ENCODE measurements at places on chromosomes 6 and 20.

DNA sequence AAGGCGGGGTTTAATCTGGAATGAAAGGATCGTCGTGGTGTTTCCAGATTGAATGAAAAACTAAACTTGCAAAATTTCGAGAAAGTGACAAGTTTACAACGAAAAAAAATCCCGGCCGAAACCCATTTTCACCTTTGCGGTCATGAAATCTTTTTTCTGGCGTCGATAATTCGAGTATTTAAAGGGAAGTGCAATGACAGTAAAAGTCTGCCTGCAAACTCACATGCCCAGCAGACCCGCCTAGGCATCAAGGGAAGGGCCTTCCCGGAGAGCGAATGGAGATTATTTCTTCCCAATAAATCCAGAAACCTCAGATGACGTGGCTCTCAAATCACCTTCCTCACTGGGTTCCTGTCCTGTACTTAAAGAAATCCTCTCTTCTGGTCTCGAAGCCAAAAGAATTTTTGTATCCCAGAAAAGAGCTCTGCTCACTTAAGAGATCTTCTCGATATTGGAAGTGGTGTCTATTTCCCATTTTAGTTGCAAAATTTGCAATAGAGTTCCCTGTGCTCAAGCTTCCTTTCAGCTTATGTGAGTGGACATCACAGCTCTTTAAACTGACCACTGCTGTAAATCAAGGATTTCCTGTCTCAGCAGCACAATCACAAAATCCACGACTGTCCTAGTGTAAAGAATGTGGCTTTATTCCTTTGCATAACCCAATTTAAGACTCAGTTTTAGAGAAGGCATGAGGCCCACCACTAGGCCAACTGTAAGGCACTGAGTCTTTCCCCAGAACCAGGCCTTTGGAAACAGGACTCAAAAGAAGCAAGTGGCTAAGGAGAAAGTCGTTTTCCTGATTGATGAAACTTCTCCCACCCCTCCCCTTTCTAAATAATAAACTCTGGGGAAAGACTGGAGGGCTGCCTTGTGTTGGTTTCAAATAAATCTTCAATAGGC, 3.9 kb downstream of the OLIG3 start:
- DNase-seq: no peak

DNA sequence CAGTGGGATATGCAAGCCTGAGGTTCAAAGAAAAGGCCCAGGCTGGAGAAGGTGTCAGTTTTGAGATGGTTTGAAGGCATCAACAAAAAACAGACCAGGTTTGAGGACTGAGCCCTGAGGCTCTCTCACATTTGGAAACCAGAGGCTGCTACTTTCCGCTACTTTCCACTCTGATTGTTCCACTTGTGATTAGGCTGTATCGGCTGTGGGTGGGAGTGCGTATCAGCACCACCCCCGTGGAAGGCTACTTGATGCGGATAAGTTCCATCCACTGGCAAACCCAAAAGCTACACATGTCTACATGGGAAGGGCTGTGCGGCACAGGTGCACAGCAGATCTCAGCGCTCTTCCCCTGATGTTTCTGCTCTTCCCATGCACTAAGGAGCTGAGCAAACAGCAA, 198.7 kb downstream of the GMPR start:
- no peak for DNase-seq

DNA sequence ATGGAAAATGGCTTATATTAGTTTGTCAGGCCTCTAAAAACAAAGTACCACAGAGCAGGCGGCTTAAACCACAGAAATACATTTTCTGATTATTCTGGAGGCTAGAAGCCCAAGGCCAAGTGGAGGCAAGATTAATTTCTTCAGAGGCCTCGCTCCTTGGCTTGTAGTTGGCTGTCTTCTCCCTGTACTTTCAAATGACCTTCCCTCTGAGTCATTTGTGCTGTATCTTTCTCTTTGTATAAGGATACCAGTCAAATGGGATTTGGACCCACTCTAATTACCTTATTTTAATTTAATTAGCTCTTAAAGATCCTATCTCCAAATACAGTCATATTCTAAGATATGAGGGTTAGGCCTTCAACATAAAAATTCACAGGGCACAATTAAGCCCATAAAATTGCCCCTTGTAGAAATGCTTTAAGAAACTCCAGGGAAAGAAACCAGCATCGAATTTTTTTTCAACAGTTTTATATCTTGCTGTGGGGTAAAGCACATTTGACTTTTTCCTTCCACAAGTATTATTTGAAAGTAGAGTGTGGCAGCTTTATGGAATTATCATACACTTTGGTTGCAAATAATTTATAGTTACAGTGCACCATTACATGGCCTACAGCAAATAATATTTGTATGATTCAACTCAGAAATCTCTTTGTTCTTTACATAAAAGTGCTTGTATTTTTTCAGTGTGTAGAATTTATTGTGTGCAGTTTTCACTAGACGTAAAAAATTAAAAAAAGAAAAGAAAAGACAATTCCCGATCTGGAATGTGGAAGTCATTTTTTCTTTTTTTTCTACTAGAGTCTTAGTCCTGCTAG, 706.1 kb downstream of the KIF16B start:
- DNase-seq: no peak

- DNase-seq: peak; percentile 17
Measured at GRCh38 chr6:35343092-35343834, 905 bp downstream of the PPARD start.

DNA sequence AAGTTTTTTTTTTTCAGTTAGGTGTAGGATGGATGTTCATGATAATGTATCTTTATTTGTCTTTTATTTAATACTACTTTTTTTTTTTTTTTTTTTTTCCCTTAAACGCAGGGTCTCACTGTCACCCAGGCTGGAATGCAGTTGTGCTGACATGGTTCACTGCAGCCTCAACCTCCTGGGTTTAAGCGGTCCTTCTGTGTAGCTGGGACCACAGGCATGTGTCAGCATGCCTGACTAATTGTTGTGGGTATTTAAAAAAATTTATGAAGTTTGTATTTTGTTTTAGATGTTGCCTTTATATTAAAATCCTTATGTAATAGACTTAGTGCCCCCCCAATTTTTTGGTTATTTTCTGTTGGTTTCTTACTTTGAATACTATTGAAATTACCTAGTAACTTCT, 42.6 kb downstream of the NCOA3 start:
- no peak for DNase-seq

- no peak for DNase-seq
Measured at GRCh38 chr6:132865364-132865763, 51.0 kb downstream of the RPS12 start.

DNA sequence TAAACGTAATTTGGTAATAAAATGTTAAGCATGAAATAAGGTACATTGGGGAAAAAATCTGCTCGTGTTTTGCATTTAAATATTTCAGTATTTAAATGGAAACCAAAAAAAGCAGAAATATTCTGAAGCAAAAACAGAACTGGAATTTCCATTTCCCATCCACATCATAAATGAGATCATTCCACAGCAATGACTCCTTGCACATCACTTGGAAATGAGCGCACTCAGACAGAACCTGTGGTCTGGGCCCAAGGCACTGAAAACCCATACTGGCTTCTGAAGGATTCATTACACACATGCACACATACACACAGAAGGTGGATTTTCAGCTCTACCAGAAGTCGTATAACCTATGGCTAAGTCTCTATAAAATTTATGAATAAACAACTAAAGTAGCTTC, 174.8 kb downstream of the IBTK start:
- DNase-seq: no peak

GRCh38 chr6:89509777-89510281, 76.9 kb downstream of the ANKRD6 start:
- peak; percentile 29 for DNase-seq

DNA sequence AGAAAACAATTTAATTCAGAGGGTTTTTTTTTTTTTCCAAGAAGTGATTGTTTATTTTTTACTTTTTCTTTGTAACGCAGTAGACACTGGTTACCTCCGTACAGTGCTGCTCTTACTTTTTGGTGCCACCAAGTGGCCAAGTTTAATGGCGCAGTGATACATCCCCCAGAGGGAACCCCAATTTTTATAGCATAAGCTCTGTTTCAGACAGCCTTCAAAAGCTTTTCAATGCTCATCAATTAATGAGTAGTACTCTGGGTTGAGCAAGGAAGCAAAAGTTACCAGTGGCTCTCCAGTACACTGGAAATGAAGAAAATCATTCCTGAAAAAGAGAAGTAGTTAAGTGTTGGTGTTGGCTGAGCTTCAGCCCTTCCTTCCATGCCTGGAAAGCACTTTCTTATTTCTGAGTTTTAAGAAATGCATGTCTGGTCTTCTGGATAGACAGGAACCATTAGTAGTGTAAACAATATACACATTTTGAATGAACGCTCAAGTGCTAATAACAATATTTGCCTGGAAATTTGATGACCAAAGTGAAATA, 129.1 kb upstream of the SMLR1 start:
- DNase-seq: no peak

DNA sequence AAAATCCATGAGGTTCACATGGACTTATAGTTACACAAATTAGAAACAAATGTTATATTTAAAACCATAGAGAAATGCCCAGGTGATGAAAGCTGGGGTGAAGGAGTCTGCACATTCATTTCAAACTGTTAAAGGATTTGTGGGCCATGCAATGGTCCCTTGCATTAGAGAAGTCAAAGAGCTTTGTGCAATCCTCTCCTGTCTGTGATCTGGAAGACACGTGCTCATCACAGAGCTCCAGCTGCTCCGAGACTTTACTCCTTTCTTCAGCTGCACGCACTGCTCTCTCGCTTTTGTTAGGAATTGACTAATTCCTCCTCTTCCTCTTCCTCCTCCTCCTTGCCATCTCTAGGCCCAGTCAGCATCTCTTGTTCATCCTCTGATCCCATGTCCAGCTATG, 4.1 kb upstream of the AIF1 start:
- no peak for DNase-seq

GRCh38 chr6:125781314-125781868, 9.4 kb upstream of the NCOA7 start:
- peak; percentile 48 for DNase-seq

DNA sequence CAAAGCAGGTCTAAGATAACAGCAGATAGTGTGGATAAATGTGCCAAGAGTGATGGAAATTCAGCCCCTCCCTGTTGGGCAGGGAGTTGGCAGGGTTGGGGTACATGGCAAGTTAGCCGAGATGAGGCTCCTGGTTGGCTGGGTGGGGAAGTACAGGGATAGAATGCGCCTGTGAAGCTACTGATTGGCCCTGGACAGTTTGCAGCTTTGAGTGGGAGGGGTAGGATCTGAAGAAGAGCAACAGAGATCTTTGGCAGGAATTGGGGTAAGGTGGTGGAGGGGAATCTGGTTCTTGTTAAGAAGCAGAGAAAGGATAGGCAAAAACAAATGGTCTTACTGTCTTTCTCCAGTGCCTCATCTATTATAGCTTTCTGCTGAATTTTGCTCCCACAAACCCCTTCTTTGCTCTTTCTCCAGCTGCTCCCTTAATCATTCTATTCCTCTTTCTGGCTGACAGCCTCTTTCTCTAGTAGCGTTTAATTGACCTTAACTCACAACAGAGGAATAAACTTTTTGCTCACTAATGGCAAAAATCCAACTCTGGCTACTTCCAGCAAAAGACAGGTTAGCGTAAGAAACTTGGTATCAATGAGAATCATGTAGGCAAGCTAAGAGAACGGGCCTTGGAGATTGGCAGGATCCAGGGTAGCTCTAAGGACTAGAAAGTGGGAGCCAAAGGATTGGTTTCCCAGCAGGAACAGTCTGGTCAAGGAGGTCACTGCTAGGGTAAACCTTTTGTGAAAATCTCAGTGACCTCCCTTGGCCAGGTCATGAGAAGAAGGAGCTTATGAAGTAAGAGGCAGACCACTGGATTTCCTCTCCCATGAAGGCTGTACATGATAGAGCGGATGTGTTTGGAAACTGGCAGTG, 86.3 kb upstream of the CARMIL1 start:
- no peak for DNase-seq

GRCh38 chr6:100267721-100268123, 197.0 kb downstream of the SIM1 start:
- no peak for DNase-seq

- DNase-seq: no peak
Measured at GRCh38 chr20:58497724-58498469, 17.3 kb downstream of the APCDD1L start.

DNA sequence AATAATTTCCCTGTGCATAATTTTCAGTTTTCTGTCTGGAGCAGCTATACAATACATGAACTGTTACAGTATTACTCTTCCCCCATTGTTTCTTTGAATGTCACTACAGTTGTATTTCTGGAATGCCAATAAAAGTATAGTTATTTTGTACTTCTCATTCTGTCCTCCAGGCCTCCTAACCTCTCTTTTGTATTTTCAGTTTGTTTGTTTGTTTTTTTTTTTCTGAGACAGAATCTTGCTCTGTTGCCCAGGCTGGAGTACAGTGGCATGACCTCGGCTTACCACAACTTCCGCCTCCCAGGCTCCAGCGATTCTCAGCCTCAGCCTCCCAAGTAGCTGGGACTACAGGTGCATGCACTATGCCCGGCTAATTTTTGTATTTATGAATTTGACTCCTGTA, 16.8 kb upstream of the ARID1B start:
- DNase-seq: no peak

DNA sequence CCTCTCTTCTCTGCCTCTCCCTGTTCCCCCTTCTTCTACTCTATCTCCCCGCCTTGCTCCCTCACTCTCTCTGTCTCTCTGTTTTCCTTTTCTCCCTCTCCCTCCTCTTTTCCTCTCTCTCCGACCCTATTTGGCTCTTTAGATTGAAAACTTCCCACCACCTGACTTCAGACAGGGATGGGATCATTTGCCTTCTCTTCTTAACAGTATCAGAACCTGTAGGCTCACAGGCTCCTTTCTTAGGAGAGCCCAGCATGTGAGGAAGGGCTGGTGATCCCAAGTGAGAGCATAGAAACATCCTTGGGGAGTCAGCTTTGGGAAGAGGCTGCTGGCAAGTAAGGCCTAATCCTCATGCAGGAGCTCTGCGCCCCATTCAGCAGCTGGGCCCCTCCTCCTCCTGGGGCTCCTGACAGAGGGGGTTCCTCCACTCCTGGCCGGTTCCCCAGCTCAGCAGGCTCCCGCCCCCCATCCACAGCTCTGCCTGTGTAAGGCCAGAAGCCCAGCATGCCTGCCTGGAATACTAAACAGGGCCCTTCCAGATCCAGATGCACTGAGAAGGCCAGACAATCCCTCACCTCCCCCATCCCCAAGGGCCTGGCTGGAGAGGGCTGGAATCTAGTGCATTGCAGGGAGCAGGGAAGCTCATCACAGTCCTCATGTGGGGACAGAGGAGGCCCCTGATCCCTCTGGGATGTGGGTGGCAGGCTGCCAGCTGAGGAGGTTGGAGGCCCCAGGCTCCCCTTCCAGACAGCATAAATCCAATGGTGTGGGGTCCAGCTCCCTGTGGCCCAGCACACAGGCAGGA, 93.4 kb downstream of the PTPRT start:
- DNase-seq: no peak

DNA sequence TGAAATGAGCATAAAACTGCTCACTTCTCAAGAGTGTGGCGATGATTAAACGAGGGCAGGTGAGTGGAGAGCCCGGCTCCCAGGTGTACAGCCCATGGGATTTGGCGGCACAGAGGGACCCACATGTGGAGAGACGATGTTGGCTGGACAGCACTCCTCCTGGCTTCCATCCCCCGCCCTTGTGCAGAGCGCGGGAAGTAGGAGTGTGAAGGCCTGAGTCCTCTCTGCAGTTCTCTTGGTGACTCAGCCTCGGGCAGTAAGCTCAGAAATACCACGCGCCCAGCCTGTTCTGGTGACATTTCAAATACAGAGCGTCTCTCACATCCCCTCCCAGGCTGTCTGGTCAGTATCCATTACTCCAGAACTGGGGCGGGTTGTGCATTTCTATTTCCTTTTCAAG, 94.2 kb upstream of the SRSF6 start:
- DNase-seq: no peak

GRCh38 chr6:136866872-136867416, 44.6 kb downstream of the PEX7 start:
- DNase-seq: no peak

GRCh38 chr6:37607944-37608343, 89.7 kb downstream of the MDGA1 start:
- no peak for DNase-seq

All from hematopoietic multipotent progenitor cell treated with erythropoietin and hydrocortisone succinate and interleukin-3 and kit ligand, for 15 days (in vitro differentiated cells).